ENCODE measurements at places on chromosomes 11 and 22.

GRCh38 chr11:27553186-27553585, 46.6 kb upstream of the LIN7C start:
- no peak for DNase-seq

GRCh38 chr11:79170321-79170720, 270.5 kb downstream of the TENM4 start:
- no peak for DNase-seq

DNA sequence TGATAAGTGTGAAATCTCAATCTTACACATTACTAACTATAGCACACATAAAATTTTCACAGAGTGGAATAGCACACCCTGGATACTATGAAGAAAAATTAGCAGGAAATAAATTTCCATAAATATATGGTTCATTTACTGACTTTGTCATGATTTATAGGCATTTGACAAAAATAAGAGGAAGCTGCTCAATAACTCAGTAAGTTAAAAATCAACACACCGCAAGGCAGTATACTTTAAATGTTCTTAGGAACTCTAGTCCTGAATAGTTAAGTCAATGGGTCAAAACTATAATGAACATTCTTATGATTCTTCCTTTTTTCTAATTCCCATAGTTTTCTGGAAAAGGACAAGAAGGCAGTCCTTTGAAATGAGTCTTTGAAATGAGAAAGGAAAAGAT, 1557.8 kb upstream of the RAG2 start:
- no peak for DNase-seq

- DNase-seq = no peak
These were observed 4.3 kb upstream of the UCP3 start for GRCh38 chr11:74013141-74013540.

DNA sequence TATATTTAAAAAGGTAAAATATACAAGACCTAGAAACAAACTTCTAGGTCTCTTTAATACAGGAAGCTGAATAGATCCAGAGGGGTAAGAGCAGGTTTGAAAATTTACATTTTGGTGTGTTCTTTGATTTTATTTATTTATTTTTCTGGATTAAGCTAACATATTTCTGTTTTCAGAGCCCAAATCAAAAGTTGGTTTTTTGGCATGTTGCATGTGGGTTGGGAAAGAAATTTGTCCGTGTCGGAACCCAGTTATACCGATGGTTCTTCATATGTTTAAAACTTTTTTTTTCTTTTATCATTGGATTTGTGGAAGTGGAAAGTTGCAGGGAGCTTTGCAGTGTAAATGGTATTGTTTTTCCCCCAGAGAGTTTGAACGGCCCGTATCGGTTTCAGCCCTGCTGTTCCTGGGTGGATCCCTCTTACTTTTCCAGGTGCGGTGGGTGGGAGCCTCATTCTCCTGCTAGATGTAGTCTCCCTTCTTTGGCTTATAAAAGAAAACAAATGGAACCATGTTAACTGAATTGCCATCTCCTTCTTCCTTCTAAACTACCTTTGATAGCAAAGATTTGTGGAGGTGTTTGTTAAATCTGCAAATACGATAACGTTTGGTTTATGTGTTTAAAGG, 746 bp downstream of the CTNND1 start:
- DNase-seq = no peak

DNA sequence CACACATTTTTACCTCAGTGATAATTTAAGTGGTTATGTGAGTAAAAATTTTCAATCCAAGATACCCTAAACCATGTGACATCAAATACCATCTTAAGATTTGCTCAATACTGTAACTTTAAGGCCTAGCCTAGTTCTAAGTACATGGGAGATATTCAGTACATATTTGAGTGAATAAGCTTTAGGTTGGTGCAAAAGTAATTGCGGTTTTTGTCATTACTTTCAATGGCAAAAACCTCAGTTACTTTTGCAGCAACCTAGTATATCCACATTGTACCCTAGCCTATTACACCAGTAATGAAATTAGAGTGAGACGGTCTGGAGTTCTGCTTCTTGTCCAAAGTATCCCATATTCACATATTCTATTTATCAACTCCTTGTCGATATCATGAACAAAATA, 700.1 kb downstream of the LRRC4C start:
- no peak for DNase-seq

DNA sequence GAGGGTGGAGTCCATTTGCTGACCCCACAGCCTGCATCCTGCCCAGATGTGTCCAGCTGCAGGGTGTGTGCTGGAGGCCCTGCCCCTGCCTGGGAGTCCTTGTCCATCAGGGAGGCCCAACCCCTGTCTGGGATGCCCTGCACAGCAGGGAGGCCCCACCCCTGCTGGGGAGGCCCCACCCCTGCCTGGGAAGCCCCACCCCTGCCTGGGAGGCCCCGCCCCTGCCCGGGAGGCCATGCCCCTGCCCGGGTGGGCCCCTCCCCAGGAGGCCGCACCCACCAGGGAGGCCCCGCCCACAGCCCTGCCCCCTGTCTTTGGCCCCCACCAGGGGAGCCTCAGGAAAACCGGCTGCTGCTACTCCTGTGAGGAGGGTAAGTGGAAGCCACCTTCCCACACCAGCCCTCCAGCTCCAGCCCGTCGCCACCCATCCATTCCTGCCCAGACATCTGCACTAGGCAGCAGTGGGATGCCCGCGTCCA, 37.2 kb downstream of the MUC5B start:
- no peak for DNase-seq

DNA sequence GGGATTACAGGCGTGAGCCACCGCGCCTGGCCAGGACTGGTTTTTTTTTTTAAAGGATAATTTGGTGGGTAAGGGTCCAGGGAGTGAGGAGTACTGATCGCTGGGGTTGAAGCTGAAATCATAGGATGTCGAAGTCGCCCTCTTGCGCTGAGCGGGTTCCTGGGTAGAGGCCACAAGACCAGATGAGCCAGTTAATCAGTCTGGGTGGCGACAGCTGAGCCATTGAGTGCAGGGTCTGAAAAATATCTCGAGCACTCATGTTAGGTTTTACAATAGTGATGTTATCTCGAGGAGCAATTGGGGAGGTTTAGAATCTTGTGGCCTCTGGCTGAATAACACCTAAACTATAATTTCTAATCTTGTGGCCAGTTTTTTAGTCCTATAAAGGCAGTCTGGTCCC, 7.8 kb downstream of the APOL5 start:
- no peak for DNase-seq

DNA sequence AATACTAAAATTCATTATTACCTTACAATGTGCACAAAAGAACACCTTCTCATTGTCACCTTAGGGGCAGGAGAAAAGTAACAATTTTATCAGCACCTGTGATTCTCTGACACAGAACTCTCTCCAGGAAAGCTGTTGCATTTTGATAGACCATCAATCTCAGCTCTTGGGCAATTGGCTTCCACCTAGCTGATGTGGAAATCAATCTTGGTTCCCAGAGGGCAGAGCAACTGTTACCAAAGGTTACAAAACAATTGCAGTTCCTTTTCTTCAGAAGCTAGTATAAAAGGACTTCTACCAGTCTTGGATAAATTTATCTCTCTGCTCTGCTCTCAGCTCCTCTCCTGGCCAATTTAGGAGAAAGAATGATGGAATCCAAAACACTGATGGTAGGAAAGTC, 157.8 kb upstream of the DDI1 start:
- DNase-seq = no peak
